ENCODE measurements at places on chromosomes 4 and X.

- DNase-seq = no peak
Observed at GRCh38 chr4:32551943-32552342, 1831.8 kb downstream of the PCDH7 start.

GRCh38 chr4:98996056-98996764 lies 689 bp downstream of the METAP1 start:
- no peak for DNase-seq

DNA sequence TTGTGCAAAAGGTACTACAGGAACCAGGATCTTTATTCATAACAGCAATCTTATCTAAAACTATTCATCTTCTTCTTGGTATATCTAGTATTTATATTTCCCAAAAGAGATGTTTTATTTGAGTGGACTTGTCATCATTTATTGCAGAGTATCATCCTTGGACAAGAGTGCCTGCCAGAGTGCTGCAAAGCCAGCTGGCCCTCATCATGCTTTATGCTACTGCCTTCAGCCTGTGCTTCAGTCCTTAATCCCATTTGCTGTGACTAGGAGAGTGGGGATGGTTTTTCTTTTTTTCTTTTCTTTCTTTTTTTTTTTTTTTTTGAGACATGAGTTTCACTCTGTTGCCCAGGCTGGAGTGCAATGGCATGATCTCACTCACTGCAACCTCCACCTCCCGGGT lies 33.5 kb upstream of the ELF2 start:
- no peak for DNase-seq

DNA sequence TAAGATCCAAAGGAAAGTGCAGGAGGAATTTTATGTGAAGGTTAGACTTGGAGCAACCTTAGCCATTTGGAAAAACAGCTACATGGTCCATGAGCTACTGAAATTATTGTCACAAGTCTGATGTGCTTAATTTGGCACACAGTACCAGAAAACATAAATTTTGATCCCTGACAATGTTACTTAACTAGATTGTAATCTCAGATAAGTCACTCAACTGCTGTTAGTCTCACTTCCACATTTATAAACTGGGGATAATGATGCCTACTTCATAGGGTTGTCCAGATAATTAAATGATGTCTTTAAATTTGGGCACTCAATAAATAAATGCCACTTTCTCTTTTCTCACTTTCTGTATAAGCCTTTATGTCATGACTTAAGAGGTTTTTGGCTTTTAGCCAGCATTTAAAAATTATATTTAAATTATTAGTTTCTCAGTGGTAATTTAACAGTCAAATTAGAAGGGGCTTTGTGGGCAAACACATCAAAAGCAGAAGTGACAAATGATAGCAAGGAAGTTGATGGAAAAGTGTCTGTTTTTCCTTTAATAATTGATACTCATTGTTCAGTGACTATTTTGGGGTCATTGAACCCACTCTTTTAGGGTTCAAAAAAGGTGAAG lies 58.3 kb downstream of the PAQR3 start:
- DNase-seq = no peak

DNA sequence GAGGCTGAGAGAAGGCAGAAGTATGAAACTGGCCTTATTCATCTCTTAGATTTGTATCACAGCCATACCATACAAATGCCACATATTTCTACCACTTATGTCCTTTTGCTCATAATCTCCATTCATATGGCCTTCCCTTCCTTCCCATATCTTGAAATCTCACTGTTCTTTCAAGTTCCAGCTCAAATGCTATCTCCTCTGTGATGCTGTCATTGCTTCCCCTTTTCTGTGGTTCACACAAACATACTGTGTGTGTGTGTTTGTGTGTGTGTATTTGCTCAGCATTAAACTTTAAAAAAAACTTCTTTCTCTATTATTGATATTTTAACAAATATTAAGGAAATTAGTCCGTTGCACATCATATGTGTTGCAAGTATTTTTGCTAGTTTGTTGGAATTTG lies 26.7 kb downstream of the PHKA1 start:
- no peak for DNase-seq

GRCh38 chr4:42083816-42084215 lies 68.6 kb downstream of the BEND4 start:
- no peak for DNase-seq

GRCh38 chr4:168605411-168605810 lies 108.6 kb downstream of the PALLD start:
- DNase-seq = no peak

DNA sequence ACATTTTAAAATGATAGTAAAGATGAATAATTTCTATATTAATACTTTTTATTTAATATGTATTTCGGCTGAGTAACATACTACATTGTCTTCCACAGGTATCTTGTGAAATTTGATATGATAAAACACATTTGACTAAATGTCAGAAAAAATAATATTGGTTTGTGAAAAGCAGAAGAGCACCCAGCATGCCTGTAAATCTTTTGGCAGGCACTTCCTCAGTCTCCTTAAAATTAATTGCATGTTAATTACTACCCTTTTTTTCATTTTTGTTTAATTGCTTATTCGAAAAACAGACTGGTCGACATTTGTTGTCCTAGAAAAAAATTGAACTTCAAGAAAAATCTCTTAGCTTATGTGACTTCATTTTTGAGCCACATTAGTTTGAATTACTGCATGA lies 40.6 kb downstream of the CLCN3 start:
- DNase-seq = no peak

- no peak for DNase-seq
Observed at GRCh38 chrX:1419545-1420355, 27.8 kb upstream of the SLC25A6 start.

Data from stimulated activated CD8-positive, alpha-beta memory T cell treated with anti-CD3 and anti-CD28 coated beads, Interleukin-15, amount 100 ng/mL, for 24 hours (primary cell).